ENCODE measurements at places on chromosomes 2 and 18.

- DNase-seq, result no peak
Measured at GRCh38 chr2:128654408-128654807, 335.7 kb upstream of the HS6ST1 start.

DNA sequence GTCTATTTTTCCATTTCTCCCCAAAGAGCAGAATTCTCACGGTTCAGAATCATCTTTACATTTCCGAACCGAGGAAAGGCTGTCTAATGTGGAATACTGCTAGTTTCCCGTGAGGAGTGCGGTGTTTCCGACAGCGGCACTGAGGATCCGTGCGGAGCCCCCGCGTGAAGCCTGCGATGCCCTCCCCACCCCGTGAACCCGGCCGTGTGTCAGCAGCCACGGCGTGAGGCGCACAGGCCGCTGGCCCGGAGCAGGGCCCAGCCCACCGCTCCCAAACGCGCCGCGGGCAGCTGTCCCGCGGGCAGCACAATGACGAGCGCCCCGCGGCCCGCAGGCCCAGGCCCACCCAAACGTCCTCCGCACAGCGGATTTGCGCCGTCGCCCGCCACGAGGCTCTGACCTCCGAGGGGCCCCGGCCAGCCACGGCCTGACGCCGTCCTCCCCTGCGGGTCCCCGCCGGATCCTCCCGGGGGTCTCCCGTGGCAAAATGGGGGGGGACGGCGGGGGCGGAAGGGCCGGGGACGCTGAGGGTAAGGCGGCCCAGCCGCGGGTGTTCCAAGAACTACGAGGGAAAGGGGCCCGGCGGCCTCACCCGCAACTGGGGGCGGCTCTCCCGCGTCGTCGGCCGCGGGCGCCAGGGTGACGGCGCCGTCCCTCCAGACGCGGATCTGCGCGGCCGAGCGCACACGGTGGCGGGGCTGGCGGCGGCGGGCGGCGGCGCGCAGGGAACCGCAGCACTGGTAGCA, 796 bp downstream of the SPIRE1 start:
- no peak for DNase-seq

GRCh38 chr2:5699963-5700362, 7.8 kb downstream of the SOX11 start:
- no peak for DNase-seq

- no peak for DNase-seq
Measured at GRCh38 chr2:97005353-97005752, 19.0 kb upstream of the FAM178B start.

GRCh38 chr2:52536929-52537460, 1230.6 kb upstream of the CHAC2 start:
- no peak for DNase-seq

Data from activated CD4-positive, CD25-positive, alpha-beta regulatory T cell (primary cell).